ENCODE measurements at places on chromosomes 16 and 17.

GRCh38 chr16:80627108-80627507, 86.3 kb downstream of the DYNLRB2 start:
- DNase-seq = no peak

GRCh38 chr17:67289181-67289876, 44.3 kb upstream of the HELZ start:
- DNase-seq = no peak

- DNase-seq = no peak
These were observed 1.3 kb downstream of the SPN start for GRCh38 chr16:29664091-29664921.

DNA sequence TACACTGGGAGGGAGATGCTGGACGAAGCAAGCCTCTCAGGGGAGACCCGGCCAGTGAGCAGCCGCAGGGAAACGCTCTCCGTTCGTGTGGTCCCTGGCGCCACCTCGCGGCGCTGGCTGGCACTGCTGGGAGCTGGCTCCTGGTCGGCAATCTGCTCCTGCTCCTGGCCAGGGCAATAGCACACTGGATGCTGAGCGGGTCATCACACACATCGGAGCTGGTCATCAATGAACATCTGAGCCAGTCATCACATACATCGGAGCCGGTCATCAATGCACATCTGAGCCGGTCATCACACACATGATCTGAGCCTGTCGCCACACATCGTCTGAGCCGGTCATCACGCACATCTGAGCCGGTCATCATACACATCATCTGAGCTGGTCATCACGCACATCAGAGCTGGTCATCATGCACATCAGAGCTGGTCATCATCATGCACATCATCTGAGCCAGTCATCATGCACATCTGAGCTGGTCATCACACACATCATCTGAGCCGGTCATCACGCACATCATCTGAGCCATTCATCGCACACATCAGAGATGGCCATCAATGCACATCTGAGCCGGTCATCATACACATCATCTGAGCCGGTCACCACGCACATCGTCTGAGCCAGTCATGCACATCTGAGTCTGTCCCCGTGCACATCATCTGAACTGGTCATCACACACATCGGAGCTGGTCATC, 217.3 kb downstream of the RBFOX3 start:
- DNase-seq = peak; percentile 29

GRCh38 chr17:80894439-80894721, 97.3 kb upstream of the CHMP6 start:
- no peak for DNase-seq

DNA sequence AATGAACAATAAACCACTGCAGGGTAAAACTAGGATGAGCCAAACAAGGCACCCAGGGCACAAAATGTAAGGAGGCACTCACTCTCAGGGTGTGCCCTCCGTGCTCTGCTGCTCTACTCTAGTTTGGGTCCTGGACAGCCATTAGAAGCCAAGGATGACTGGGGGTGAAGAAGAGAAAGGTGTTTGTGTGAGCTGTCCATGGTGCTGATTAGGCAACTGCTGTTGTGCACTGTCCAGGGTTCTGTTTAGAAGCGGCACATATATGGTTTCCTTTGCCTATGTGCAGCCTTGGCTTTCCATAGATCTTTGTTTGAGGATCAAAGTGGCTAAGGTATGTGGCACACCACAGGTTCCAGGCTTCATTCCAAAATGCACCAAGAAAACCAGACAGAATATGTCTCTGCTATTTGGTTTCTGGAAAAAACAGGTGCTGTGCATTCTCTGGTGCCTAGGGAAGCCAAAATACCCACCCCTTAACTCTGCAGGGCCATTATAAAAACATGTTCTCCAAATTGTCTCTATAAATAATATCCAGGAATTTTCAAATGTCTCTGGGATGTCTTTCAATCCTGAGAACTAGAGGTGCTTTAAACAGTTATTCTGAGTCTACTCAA, 123.5 kb downstream of the CBLN1 start:
- DNase-seq = no peak

DNA sequence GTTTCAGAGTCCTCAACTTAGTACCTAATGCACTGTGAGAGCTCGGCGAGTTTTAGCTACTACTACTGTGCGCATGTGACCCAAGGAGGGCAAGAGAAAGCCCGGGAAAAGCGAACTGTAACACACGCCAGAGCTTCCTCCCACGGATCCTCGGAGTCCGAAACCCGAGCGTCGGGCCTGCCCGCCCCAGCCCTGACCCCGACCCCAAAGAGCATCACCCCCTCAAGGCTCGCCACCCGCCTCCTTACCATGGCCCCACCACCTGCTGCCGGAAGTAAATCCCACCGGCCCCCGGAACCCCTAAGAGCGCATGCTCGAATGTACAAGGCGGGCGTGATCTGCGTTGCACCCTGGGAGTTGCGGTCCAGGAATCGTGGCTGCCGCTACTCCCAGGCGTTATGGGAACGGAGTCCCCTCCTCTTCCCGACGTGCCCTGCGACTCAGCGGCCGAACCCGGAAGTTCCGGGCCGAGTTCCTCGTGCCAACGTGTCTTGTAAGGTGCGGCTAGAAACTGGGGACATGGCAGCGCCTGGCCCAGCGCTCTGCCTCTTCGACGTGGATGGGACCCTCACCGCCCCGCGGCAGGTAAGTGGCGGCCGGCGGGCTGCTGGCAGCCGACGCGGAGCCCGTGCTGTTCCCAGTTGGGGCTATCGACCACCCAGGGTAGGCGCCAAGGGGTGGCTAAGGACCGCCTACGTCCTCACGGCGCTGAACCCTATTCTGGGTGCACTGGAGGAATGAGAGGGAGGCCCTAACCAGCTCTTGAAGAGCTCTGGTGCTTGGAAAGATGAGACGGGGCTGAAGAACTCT, at the start of the genes PMM2 and TMEM186:
TSS of gene PMM2 (plus strand) at position 476 of the 810 bp plus-strand sequence. CDS start at position 520, 44 bp downstream.
TSS of gene TMEM186 (minus strand) at position 276 of the 810 bp plus-strand sequence. CDS start at position 251, 25 bp downstream.
- DNase-seq = peak; percentile 76

GRCh38 chr16:47731252-47731651, 270.1 kb downstream of the PHKB start:
- no peak for DNase-seq

GRCh38 chr16:1019231-1020090, 37.9 kb downstream of the SOX8 start:
- DNase-seq = no peak

DNA sequence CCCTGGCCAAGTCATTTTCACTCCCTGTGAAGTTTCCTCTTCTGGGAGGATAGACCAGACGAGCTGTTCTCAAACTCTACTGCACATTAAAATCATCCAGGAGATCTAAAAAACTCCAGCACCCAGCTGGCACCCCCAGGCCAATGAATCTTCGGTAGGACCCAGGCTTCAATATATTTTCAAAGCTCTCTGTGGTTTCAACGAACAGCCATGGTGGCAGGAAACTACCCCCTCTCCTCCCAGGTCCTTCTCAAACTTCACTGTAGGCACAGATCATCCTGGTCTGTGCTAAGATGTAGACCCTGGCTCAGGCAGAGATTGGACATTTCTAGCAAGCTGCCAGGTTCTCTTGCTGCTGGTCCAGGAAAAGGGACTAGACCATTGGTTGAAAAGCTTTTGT, 38.7 kb upstream of the GRIN2A start:
- no peak for DNase-seq

DNA sequence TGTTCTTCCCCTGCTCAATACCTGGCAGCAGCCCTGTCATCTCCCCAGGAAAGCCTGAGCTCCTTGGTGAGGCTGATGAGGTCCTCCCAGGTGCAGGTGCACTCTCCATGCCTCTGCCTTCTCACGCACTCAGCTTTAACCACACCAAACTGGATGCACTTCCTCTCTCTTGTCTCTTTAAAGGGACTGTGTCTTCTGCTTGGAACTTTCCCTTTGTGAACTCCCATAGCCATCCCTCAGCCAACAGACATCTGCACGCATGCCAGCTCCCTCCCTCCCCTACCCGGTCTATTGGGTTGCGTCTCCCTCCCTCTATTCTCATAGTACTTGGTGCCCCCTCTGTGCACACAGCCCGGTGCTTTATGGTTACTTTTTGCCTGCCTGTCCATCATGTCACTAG, 231.2 kb downstream of the MSI2 start:
- no peak for DNase-seq

DNA sequence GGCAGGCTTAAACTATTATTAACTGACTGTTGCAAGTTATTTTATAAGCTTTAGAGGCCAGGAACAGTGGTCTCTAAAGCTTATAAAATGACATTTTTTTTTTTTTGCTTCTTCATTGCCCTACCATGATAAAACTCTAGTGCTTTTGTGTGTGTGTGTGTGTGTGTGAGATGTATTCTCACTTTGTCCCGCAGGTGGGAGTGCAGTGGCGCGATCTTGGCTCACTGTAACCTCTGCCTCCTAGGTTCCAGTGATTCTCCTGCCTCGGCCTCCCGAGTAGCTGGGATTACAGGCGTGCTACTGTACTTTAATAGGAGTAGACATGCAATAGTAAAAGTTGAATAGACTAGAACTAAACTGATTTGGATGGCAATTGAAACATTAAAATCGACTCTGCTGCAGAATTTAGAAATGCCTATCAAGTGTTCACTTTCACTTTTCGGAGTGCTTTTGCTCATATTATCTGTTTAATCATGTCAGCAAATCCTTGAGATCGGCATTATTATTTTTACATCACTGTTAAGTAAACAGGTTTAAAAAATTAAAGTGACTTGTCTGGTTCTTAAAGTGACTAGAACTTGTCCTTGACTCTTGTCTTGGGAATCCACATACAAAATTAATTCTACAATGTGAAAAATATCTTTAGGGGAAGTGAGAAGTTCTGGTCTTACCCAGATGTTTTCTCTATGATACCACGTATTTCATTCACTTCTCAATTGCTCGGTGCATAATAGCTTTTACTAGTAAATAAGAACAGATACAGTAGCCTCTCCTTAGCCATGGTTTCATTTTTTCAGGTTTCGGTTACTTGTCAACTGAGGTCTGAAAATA, 8.4 kb upstream of the PCTP start:
- DNase-seq = no peak

DNA sequence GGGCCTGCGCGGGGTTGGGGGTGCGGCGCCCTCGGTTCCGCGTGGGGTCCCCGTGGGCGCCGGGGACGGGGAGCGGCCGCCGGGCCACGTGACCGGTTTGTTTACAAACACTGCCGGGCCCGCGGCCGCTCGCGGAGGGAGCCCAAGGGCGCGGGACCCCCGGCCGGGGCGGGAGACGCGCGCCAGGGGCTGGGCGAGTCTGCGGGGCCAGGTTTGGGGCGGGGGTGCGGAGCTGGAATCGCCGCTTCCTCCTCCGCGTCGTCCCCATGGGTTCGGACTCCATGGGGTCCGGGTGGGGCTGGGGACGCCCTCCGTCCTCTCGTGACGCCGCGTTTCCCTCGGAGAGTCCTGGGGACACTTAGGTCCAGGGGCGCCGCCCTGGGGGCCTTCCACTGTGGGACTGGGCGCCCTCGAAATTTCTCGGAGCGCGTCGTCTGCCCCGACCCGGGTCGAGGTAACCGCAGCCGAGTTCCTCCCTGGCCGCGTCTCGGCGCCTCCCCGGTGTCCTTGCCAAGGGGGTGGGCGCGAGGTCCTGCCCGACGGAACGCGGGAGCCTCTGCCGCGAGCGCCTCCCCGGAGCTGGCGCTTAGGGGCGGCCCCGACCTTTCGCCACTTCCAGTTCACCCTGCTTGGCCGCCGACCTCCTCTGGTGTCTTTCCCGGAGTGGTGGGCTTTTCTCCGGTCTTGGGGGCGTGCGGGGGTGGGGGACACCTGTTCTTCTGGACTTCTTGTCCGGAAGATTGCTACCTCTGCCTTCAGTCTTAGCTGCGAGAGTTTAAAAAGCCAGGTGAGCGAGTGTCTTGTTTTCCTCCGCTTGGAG, 684 bp downstream of the YPEL2 start:
- peak; percentile 18 for DNase-seq

DNA sequence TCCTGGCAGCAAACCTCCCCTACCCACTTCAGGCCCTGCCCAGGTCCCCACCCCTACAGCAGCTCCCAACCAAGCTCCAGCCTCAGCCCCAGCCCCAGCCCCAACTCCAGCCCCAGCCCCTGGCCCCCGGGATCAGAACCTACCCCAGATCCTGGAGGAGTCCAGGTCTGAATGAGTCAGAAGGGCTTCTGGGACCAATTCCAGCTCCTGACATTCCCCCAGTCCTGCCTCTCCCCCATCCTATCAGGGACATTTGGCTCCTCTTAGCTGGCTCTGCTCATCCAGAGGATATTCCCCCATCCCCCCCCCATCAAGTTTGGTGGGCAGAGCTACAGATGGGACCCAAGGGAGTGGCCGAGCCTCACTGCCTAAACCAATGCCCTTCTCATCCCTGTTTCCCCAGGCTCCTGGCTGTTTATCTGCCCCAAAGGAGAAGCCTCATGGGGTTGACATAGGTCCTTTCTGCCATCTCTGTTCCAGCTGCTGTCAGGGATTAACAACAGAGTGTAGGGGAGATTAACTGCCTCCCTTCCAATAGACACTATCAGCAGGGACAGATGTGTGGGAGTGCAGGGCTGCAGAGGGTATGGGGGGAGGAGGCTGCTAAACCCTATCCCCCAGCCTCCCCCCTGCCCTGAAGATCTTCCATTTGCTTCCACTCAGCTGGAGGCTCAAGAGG, 16.5 kb downstream of the CNTNAP1 start:
- DNase-seq = no peak

DNA sequence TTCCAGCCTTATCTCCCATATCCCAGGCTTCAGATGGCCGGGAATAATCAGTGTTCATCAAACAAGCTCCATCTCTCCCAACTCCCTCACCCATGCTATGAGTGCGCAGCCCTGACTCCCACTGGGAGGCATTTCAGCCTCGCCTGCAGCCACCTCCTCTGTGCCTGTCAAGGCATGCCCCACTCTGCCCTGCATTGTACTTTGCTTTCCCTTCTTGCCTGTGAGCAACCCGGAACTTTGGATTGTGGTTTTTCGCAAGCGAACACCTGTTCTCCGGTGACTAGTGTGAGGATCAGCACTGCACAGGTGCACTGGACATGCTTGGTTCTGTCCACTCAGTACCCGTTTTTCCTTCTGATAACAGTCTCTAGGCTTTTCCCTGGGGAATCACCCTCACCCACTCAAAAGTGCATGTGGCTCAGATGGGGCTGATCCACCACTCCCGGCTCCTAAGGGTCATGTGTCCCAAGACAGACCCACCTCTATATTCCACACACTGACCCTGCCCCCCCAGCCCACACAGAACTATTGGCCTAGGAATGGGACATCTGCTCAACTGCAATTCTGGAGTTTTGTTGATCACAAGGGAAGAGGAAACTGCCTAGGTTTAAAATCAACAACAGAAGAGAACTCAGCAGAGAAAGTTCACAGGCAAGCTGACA, 9.1 kb downstream of the CHST6 start:
- no peak for DNase-seq
